Spleen (tissue), 13 donors: ENCODE measurements at places on chromosomes 5 and 9. TPM values are rescaled to one million over a fixed set of nuclear protein-coding genes. Genes with fewer than 3 reads are reported as not detected.

- H3K36me3 ChIP-seq, result peaks cover 31% of the 10 kb centered on the region
- no peak overlapping the region for H3K27ac ChIP-seq
- DNase-seq, result no peak
These were observed 3.0 kb downstream of the FEM1C start for GRCh38 chr5:115541611-115542010.

GRCh38 chr9:109251080-109251775, 69.6 kb downstream of the EPB41L4B start:
- H3K4me1 ChIP-seq, result no peaks in the 10 kb centered on the region
- no peak overlapping the region for H3K27ac ChIP-seq
- DNase-seq, result no peak
- no peak overlapping the region for H3K4me3 ChIP-seq

DNA sequence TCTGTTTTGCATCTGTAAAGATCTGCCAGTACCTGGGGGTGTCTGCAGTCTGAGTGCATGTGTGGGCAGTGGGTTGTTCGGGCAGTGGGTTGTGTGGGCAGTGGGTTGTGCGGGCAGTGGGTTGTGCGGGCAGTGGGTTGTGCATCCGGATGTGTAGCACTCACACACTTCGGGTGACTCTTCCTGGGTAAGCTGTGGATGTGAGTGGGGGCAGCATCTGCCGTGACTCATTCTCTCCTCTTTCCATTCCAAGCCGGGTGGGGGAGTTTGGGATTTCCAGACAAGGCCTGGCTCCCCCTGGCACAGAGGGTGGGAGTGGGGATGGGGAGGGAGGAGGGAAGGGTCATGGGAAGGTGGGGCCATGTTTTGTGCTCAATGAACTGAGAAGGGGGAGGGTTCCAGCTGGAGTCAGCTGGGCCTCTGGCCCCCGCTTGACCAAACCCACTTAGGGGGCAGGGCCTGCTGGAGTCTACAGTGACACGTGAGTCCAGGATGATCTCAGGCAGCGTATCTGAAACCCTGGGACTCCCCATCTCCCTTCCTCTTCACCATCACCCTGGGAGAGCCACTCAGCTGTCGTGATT, 8.3 kb downstream of the CRB2 start:
- H3K27me3 ChIP-seq, result peaks cover 35% of the 10 kb centered on the region
- no peaks in the 10 kb centered on the region for H3K36me3 ChIP-seq
- no peak overlapping the region for H3K27ac ChIP-seq
- peaks cover 16% of the 10 kb centered on the region for H3K4me1 ChIP-seq

DNA sequence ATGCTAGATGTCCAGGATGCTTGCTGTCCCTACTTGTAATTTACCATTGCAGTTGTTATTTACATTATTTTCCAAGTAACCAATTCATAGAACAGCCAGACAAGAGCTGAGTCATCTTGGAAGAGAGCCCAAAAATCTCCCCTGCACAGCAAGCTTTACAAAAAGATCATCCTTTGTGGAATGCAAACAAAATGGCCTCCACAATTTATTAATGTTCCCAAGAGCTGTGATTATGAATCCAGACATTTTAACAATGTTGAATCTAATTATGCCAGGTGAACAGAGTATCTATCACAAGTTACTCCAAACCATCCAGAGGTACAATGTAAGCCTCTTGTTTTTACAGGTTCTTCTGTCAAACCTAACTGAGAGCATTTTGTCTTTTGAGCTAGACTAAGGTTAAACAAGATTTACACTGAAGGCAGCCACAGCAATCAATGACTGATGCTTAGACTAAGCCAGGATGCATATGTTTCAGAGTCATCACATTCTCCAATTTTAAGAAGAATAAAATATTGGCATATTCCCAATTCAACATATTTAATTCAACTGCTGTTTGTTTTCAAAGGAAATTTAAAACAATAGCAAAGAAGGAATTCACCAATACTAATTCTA, 95.3 kb upstream of the SLC12A2 start:
- DNase-seq, result no peak
- no peak overlapping the region for H3K4me3 ChIP-seq
- H3K27me3 ChIP-seq, result no peaks in the 10 kb centered on the region
- H3K27ac ChIP-seq, result no peak overlapping the region
- H3K36me3 ChIP-seq, result no peaks in the 10 kb centered on the region
- no peaks in the 10 kb centered on the region for H3K4me1 ChIP-seq

DNA sequence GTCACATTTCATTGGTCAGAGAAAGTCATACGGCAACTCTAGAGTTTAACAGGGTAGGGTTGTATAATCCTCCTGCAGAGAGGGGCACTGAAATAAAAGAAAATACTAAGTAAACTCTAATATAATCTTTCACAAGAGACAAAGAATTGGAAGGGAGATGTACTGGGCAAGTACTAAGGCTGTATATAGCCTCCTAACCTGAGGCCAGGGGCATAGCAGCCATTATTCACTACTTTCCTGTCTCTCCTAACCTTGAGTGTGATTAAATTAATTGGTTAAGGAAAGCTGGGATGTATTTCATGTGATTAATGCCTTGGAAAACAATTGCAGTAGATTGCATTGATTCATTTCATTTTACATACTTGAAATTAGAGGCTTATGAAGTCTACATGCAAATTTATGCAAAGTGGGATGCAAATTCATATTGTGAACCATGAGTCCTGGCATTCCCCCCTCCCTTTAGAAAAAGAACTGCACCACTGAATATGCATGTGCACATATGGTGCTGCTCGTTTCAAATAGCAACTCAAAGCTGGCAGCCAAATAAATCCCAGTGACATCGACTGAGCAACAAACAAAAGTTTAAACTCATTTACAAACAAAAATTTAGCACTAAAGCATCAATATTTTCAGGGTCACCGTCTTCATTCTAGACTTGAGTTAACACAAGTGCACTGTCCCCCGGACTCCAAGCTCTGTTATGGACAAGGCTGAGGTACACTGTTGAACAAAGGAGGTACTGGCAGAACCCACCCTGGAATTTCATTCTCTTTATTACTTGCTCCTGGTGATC, 70.0 kb downstream of the DMAC1 start:
- H3K27ac ChIP-seq, result no peak overlapping the region
- H3K4me3 ChIP-seq, result no peak overlapping the region
- H3K27me3 ChIP-seq, result no peaks in the 10 kb centered on the region
- no peaks in the 10 kb centered on the region for H3K4me1 ChIP-seq
- no peak for DNase-seq
- H3K36me3 ChIP-seq, result no peaks in the 10 kb centered on the region

DDX4 gene
- not detected for total RNA-seq

CD180 gene
- 24.7 TPM for total RNA-seq

CAVIN4 gene
- 0.43 TPM for total RNA-seq

ADAMTS13 gene
- total RNA-seq, result 3.0 TPM

TMC1 gene
- total RNA-seq, result not detected
